ENCODE measurements at places on chromosomes 1 and 21.

- DNase-seq, result no peak
Measured at GRCh38 chr1:246790364-246790763, 66.2 kb downstream of the SCCPDH start.

GRCh38 chr1:193413376-193413775, 227.0 kb upstream of the B3GALT2 start:
- DNase-seq, result no peak

GRCh38 chr1:228513236-228513900, 26.2 kb downstream of the RNF187 start:
- DNase-seq, result peak; percentile 36

DNA sequence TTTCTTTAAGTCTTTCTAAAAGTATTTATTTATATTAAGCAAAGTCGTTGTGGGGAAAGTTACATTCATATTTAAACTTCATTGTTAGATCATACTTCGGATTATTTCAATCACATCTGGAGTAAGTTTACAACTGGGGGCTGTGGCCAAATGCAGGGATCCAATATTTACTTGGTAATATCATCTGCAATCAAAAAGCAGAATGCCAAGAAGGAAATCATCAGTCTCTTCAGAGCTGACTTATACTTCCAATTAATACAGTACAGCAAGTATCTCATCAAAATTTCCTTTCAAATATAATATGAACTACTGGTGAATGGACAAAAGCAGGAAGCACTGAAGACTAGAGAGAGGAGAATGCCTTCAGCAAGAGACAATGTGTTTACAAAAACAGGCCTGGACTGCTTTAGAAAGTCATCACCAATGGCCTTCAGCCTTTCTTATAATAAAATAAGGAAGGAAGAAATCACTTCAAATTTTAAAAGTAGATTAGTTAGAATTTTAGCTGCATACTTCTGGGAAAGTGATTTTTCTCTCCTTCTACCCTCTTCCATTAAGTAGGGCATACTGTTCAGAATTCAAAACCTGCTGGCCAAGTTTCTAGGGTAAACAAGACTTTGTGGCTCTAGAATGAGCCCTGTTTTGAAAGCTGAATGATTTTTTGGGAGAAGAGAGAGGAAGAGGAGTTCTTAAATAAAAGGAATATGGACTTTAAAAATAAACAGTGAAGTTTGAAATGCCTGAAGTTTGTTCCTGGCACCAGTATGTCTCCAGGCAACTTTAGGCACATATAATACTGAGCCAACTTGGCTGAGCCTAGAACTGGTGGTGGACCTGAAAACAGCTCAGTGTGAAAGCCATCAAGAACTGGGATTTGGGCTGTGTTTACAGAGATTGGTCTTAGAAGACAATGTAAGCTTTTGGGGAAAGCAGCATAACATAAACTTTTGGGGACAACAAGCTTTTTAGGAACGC, 22.2 kb upstream of the MYOC start:
- DNase-seq, result no peak

GRCh38 chr1:157158967-157159366, 20.8 kb upstream of the ETV3 start:
- DNase-seq, result no peak

GRCh38 chr1:20386323-20387081, 95.8 kb downstream of the VWA5B1 start:
- DNase-seq, result no peak

DNA sequence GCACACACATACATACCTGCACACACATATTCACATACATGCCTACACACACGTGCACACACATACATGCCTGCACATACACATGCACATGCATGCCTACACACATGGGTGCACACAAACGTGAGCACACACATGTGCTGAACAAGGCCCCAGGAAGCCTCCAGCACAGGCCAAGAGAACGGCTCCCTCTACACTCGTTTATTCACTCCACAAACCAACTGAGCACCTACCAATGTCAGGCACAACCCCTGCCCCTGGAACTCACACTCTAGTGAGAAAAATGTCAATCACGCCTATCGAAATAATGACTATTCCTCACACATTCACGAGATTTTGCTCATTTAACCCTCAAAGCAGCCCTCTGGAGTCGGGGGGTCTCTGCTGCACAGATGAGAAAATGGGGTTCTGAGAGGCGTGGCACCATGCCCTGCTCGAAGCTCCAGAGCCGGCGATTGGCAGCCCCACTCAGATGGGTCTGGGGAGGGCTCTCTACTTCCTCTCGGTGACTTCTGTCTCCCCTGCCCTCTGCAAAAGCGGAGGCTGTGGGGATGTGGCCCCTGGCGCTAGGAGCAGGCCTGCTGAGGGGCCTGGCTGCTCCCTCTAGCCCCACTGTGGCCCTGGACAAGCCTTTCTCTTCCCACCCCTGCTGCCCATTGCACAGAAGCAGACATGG, 90.2 kb upstream of the RUNX3 start:
- DNase-seq, result no peak
